A172 (cell line): ENCODE measurements at places on chromosomes 5 and 9. TPM values are rescaled to one million over a fixed set of nuclear protein-coding genes. Genes with fewer than 3 reads are reported as not detected.

ACOT12 gene
- not detected in 2 replicates for total RNA-seq

TSSK1B gene
- not detected in 2 replicates for total RNA-seq

GRCh38 chr5:135242021-135242865 lies 156.8 kb downstream of the MACROH2A1 start:
- DNase-seq: peak; percentile 92

GRCh38 chr9:4537581-4537980 lies 47.3 kb downstream of the SLC1A1 start:
- DNase-seq: no peak

- no peak for DNase-seq
Observed at GRCh38 chr9:109861918-109862317, 81.9 kb downstream of the PALM2AKAP2 start.

- no peak for DNase-seq
Observed at GRCh38 chr5:68729678-68730077, 364.1 kb upstream of the SLC30A5 start.
